ENCODE measurements at places on chromosomes 11 and 22. TPM values are rescaled to one million over a fixed set of nuclear protein-coding genes. Genes with fewer than 3 reads are reported as not detected.

The OR8A1 gene
- polyA plus RNA-seq: not detected

The MPZL3 gene
- polyA plus RNA-seq: 7.9 TPM

The TUB gene
- 0.40 TPM for polyA plus RNA-seq

The ZBTB3 gene
- 7.2 TPM for polyA plus RNA-seq

- no peak for DNase-seq
- no peak overlapping the region for H3K27ac ChIP-seq
Observed at GRCh38 chr11:70743941-70744351, 345.6 kb downstream of the CTTN start.

DNA sequence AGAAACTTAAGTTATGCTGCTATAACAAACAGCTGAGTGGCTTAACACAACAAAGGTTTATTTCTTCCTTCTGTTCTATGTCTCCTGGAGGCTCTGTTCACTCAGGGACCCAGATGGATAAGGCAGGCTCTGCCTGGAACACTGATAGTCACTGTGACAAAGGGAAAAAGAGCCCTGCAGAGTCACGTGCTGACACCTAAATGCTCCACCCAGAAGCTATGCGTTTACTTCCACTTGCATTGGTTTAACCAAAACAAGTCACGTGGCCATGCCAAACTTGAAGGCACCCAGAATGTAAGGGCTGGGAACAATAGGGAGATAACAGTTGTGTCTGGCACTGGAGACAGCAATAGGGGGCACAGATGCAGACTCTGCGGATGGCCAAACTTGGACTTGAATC lies 3.4 kb upstream of the MS4A15 start:
- no peak overlapping the region for H3K4me3 ChIP-seq
- no peak for DNase-seq
- H3K27ac ChIP-seq: no peak overlapping the region
- H3K27me3 ChIP-seq: no peaks in the 10 kb centered on the region
- no peaks in the 10 kb centered on the region for H3K4me1 ChIP-seq

- no peaks in the 10 kb centered on the region for H3K4me1 ChIP-seq
- peaks cover 10% of the 10 kb centered on the region for H3K27me3 ChIP-seq
- H3K27ac ChIP-seq: no peak overlapping the region
Observed at GRCh38 chr11:121329781-121330395, 37.3 kb downstream of the SC5D start.

GRCh38 chr11:96554236-96554820 lies 164.5 kb downstream of the JRKL start:
- no peaks in the 10 kb centered on the region for H3K36me3 ChIP-seq
- H3K4me3 ChIP-seq: no peak overlapping the region
- H3K4me1 ChIP-seq: no peaks in the 10 kb centered on the region
- no peaks in the 10 kb centered on the region for H3K27me3 ChIP-seq
- no peak overlapping the region for H3K27ac ChIP-seq

- peaks cover 21% of the 10 kb centered on the region for H3K4me1 ChIP-seq
- H3K4me3 ChIP-seq: peak within 1 kb of the TSS; percentile 91
- DNase-seq: peak; percentile 45
- no peaks in the 10 kb centered on the region for H3K27me3 ChIP-seq
- H3K36me3 ChIP-seq: no peaks in the 10 kb centered on the region
- peak within 1 kb of the TSS; percentile 96 for H3K27ac ChIP-seq
Observed at GRCh38 chr11:96389720-96390487, at the start of the genes CCDC82 and JRKL. TSS of gene CCDC82 (minus strand) at chr11:96389912. CDS start at chr11:96384747, 5,165 bp downstream. TSS of gene JRKL (plus strand) at chr11:96390013. CDS start at chr11:96390650, 637 bp downstream.

DNA sequence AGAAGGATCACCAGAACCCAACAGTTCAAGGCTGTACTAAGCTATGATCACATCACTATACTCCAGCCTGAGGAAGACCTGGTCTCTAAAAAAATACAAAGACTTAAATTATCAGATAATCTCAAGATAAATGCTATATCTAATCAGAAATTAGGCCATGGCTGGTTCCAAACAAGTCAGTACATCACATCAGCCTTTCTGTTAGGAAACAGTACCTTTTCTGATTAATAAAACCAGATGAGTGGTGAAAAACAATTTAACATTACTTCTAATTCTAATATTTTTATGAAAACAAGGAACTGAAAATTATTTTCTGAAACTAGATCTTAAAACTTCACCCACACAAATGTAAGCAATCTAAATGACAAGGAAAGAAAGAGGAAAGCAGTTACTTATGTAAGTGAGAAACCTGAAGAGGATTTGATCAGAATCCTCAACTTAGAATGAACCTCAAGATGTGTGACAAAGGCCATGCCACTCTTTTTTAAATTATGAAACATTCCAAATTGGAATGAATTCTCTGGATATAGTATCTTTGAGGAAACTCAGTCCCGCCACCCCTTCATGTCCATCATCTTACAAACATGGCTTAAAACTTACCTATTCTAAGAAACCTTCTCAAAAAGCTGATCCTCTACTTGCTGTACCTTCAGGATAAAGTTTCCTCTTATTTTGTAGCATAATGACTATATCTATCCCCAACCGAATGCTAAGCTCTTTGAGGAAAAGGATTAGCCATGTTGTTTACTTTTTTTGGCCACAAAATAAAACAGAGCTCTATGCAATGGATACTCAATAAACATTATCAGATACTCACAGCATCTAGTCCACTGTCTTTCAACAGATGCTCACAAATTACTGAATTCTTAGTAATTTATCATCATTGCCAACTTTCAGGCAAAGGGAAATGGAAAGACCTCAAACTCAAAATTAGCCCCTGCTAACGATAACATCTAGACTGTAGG lies 132.0 kb downstream of the MRTFA start:
- H3K36me3 ChIP-seq: peaks cover 3% of the 10 kb centered on the region
- no peak overlapping the region for H3K4me3 ChIP-seq
- no peak for DNase-seq
- no peak overlapping the region for H3K27ac ChIP-seq

Measured in keratinocyte (primary cell).